ENCODE measurements at places on chromosomes 12 and 14.

DNA sequence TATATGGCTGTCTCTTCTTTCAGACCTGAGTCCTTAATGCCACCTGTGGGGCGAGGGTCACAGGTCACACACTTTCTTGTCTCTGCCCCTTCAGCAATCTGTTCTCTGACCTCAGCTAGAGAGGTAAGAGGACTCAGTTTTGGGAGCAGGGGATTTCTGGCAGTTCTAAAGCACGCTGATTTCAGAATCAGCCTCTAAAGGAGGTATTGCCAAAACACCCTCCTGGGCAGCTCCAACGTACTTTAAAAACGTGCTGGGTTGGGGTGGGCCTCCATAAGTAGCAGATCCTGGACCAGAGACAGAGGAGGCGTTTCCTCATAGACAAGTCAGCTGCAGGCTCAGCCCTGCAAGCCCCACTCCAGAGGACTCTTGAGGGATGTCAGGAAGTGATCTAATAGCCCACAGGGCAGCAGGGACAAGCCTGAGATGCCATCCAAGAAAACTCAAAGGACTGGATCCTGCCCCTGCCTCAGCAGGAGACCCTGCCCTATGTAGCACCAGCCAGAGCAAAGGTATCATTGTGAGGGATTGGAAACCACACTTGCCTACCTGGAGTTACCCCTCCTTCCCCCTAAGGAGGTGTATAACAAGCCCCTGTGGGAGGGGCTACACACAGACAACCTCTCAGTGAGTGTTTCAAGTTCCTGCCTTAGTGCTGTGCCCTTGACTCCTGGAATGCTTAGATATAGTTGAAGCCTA, 8.5 kb downstream of the CTDSP2 start:
- peak; percentile 75 for DNase-seq

DNA sequence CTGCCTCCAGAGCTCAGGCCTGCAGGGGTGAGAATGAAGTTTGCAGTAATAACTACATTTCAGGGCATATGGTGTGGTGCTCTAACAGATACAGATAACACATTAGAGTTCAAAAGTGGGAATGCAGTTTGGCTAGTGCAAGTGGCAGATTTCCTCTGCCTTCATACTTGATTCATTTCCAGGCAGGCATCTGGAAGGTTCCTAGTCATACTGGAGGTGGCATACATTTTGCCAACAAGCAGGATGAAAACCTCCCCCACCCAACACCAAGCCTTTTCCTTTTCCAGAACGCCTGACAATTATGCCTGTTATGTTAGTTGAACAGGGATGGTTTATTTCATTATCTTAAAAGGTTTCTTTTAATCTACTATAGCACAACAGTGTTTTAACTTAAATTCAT, 24.3 kb downstream of the VTI1B start:
- DNase-seq, result no peak

- DNase-seq, result no peak
Measured at GRCh38 chr12:64612843-64613242, 2.5 kb downstream of the RASSF3 start.

DNA sequence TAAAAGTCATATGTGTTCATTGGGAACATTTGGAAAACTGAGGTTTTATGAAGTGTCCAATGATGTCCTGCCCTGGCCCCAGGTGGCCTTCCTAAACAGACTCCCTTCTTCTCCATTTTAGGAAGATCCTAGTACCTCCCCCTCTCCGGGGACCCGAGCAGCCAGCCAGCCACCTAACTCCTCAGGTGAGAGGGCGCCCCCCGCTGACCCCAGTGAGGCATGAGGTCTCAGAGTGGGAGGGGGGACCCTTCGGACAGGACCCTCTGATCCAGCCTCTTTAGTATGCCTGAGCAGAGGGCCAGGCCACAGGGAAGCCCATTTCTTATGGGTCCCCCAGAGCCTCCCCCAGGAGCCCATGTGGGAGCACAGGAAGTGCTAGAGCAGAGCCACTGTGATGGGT, 23.7 kb downstream of the DEGS2 start:
- DNase-seq, result no peak

DNA sequence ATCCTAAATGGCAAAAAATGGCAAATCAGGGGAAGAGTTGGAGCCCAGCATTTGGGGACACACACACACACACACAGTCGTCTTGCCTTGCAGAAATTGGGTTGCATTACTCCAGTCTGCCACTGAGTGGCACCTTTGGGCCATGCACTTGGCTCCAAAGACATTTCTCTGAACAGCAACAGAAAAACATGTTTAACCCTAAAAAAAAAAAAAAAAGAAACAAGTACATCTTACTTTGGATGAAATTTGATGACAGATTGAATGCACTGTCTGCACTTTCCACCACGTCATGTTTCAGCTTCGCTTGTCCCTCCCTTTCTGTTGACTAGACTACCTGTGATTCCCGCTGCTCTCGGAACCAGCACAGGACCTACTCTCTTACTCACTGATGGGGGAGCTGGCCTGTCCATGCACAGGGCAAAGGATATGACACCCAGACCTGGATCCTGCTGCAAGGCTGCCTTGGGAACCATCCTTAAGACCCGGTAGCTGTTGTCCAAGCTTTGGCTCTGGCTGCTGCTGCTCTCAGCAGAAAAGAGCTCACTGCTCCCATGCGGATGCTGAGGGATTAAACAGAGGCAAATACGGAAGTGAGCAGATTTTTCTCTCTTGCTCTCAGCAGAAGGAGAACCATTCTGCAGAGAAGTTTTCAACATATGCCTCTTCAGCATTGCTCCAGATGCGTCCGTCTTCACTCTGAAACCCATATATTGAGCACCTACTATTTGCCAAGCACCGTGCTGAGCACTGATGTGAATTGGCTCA, 376.8 kb downstream of the DPF3 start:
- DNase-seq, result peak; percentile 47

- DNase-seq, result no peak
Measured at GRCh38 chr12:98373025-98373554, 142.3 kb upstream of the TMPO start.

GRCh38 chr12:50640321-50640939, 123.5 kb upstream of the ATF1 start:
- DNase-seq, result no peak

GRCh38 chr14:100252684-100253083, 13.7 kb downstream of the YY1 start:
- no peak for DNase-seq

GRCh38 chr14:50061664-50062437, 54.5 kb downstream of the VCPKMT start:
- DNase-seq, result no peak

- no peak for DNase-seq
Measured at GRCh38 chr12:14920475-14921126, 17.7 kb downstream of the ERP27 start.

GRCh38 chr14:78968265-78968664, 798.1 kb downstream of the NRXN3 start:
- no peak for DNase-seq

- DNase-seq, result no peak
Measured at GRCh38 chr14:103679351-103679750, 35.9 kb downstream of the XRCC3 start.

DNA sequence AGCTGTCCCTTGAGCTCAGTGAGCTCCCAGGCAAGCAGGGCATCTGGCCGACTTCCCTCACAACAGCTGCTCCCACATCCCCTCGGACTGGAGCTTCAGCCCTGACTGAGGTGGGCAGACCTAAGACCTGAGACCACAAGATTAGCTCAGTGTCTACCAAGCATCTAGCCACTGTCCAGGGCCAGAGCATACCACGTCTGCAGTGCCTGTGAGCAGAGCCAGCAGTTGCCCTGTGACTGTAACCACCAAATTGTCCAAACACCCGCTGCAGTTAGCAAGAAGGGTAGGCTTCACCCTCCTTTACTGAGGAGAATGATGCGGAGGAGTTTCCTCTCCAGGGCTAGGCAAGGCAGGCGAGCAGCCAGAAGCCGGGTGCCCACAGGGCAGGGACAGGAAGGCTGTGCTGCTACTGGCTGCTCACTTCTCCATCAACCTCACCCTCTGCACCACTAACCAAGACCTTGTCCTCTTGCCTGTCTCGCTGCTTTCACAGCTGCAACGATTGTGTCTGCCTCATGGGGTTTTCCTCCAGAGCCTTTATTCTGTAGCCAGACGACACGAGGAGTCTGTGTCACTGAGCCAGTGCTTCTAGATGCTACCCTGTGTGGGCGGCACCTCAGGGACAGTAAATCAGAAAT, 53.9 kb downstream of the ANAPC7 start:
- DNase-seq, result no peak
